ENCODE measurements at places on chromosomes 13 and 19.

- no peak for DNase-seq
These were observed 9.7 kb downstream of the MAST3 start for GRCh38 chr19:18107235-18107634.

- no peak for DNase-seq
These were observed 1770.0 kb downstream of the PCDH9 start for GRCh38 chr13:65460136-65460535.

DNA sequence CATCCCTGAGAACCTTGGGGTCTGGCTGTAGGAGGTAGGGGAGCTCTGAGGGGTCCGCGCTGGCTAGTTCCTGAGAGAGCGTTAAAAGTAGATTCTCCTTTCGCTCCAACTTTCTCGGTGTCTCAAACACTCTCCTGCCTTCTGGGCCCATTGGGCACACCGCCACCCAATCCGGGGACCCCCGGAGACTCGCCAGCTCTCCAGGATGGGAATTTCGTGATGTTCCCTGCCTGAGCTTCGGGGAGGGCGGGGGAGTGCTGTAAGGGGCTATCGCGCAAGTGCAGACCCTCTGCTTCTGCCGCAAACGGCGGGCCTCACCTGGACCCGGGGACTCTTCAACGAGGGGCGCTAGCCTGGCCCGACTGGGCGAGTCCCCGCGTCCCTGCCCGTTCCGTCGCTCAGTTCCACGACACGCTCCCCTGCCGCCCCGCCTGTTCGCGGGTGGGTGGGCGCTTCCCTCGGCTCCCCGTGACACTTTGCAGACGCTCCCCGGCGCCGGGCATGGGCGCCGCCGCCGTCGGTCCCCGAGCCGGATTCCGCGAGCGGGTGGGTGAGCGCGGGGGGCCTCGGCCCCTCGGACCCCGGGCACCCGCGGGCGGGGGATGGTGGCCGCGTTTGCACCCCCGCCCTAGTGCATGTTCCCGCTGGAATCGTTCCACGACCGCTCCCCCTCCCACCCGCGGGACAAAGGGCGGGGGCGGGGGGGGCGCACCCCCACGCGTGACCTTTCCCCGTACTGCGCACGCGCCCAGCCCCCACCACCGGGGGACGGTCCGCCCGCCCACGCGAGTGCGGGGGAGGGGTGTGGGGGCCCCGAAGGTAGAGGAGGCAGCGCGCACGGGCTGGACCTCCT is at the start of gene CCDC106:
Gene CCDC106, plus strand, starts transcription at position 481 of the 853 bp plus-strand sequence. CDS start 835 bp downstream, outside the sequence.
- DNase-seq, result peak; percentile 75

DNA sequence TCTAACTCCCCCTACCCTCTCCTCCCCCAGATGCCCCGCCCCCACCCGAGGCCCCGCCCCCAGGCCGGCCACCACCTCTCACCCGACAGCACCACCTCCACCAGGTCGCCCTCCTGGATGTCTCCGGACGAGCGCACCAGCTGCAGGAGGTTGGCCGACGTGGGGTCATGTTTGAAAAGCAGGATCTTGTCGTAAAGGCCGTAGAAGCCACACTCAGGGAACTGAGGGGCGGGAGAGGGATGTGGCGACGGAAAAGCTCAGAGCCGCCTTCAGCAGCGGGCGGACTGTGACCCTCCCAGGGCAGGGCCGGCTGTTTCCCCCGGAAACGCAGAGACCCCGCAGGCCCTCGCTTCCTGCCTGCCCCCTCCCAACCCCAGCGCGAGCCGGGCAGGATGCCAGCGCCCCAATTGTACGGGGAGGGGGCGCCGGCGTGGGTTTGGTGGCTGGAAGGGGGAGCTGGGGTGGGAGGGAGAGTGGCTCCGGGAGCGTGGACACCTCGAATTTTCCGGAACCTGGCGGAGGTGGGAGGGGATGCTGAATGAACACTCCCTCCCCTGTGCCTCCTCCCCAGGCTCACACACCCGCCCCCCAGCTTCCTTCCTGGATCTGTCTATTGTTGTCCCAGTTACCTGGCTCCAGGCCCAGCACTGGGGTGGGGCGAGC is 3.0 kb downstream of the PRKD2 start:
- peak; percentile 79 for DNase-seq

DNA sequence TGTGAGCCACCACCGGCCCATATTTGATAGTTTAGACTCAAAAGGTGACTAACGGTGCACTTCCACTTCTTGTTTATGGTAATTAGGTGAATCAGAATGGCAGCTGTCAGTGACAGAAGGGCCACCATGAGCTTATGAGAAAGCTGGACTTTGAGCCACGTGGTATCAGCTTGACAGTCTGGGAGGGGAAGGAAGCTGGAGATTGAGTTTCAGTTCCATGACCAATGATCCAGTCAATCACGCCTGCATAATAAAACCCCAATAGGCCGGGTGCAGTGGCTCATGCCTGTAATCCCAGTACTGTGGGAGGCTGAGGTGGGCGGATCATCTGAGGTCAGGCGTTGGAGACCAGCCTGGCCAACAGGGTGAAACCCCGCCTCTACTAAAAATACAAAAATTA is 8.2 kb downstream of the EID2B start:
- DNase-seq, result no peak

- no peak for DNase-seq
These were observed 20.0 kb upstream of the UPF3A start for GRCh38 chr13:114261328-114261965.

DNA sequence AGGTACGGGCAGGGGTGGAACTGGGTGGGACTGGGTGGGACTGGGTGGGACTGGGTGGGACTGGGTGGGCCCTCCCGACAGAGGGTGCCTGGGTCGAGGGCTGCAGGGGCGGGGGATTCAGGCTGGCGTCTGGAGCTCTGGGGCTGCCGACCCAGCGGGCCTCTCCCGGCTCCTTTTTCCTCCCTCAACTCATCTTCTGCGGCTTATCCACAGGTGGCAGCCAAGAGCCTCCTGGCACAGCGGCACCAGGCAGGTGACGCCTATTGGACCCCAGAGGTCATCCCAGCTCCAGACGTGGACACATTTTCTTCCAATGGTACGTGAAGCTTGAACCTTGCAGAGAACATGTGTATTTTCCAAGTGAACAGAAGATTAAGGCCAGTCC is 533 bp downstream of the ZNF544 start:
- peak; percentile 53 for DNase-seq

DNA sequence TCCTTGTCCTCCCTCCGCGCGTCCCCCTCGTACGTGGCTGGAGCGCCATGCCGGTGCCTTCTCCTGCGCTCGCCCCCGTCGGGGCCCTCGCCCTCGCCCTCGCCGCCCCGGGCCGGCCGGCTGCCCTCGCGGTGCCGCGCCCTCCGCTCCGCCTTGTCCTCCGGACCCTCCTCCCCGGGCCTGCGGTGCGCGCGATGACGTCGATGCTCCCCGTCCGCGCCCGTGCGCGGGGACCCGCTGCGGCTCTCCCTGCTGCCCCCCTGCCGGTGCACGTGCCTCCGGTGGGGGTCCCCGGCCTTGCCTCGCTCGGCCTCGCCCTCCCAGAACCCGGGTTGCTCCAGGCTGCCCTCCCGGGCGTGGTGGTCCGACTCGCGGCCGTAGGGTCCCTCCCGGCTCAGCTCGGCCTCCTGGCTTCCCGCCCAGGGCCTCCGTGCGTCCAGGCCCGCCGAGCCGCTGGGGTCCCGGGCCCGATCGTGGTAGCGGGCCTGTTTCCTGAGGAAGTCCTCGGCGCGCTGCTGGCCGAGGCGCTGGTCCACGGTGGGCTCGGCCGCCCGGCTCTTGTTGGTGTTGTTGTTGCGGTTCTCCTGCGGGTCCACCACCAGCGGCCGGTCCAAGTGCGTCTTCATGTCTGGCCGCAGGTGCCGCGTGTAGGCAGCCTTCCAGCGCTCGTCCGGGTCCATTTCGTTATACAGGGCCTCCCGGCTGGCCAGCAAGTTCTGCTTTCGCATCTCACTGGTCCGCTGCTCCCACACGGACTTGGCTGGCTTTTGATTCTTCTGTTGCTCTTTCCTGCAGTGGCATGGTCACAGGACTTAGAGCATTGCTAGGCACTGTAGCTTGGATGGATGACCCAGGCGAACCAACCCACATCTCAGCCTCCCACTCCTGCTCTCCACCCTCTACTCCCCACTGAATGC is 148.6 kb downstream of the IER2 start:
- no peak for DNase-seq

- DNase-seq, result peak; percentile 55
These were observed at the start of gene SPRED3 for GRCh38 chr19:38388349-38389100. TSS of gene SPRED3 (plus strand) at chr19:38388697. CDS start at chr19:38390303, 1,606 bp downstream.

Measured in BE2C (cell line).